ENCODE measurements at places on chromosomes 7 and 10.

GRCh38 chr10:21368728-21369425, 156.6 kb downstream of the SKIDA1 start:
- no peak for DNase-seq

DNA sequence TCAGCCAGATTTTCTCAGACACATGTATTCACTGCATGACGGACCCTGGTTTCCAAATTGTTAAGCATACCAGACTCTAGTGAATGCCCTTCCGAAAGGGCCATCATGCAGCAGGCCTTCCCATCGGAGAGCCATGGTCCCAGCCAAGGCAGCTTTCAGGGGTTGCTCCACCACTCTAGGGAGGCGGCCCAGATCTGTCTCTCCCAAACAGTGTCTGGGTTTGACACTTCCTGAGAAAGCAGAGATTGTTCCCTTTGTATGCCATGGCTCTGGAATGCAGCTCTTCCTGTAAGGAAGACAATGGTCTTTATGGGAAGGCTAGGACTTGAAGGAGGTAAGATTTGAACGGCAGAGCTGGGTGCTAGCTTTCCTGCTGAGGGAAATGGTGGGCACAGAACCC, 178.8 kb upstream of the BMPER start:
- no peak for DNase-seq

GRCh38 chr10:49359349-49360270, 36.3 kb downstream of the DRGX start:
- DNase-seq: no peak

GRCh38 chr7:141624763-141625162, 73.6 kb downstream of the AGK start:
- no peak for DNase-seq

DNA sequence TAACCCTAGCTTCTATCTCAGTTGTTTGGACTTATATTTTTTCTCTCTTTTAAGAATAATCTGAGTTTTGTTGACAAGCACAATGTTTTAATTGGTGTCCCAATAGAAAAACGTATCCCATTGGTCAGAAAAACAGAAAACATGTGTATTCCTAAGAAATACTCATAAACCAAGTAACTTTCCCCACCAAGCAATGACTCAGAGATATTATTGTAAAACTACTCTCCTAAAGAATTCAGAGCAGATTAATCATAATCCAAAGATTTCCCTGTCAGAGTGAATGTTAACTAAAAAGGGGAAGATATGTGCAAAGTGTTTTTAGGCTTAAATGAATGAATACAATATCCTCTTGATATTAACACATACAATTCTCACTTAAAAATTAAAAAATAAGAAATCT, 29.4 kb upstream of the MBL2 start:
- no peak for DNase-seq

DNA sequence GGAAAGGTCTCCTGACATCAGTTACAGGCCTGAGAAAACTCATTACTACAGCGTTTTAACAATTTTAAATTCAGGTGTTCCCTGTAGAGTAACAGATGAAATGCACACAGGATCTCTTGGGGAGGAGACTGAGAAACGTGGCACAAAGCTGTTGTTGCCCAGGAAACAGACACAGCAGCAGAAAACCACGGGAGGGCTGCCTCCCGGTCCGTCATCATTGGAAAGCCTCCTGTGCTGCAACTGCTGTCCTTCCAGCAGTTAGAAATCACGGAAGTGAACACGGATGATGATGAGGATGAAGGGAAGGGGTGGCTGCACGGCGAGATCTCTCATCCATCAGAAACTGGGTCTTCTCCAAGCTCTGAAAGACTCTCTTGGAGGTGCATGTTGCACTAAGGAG, 94.6 kb upstream of the RNF32 start:
- no peak for DNase-seq

DNA sequence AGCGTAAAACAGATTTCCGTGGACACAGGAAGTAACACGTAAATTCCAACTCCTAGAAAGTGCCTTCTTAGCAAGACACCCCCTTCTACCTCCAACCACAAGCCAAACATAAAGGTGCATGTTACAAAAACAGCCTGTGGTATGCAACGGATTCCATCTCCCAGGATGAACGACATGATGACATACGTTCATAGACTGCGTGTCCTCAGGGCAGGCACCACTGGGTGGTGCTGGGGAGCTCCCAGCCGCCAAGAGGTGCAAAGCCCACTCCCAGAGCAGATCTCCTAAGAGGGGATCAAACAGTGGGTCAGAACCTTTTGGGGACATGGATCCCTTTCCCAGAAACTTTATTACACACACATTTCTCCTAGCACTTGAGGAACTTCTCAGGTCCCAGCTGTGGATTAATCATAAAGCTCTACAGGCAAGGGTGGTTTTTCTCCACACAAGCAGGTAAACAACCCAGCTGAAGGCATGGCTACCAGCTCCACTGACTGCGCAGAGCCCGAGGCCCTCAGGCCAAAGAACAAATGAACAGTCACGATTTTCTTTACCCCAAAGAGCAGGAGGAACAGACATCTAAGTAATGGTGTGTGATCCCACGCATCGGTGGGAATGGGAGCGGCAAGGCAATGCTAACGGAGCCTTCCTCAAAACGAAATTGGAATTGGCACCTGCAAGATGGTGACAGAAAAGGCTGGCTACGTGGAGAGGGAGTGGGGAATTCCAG, 13.8 kb downstream of the PSAP start:
- no peak for DNase-seq

DNA sequence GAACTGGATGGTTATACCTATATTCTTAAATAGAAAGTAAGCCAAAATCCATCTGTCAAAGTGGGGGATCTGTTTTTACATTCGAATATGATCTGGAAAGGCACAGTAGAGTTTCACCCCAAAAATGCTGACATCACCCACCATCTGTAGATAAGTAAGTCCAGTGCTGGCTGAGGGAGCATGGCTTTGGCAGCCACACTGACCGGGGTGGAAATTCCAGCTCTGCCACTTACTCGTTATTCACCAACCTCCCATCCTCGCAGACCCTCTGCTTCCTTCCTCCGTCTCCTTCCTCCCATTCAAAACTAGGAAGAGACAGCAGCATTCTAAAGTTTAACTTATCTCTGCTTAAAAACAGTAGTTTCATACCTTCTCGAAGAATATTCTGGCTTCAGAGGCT, 84.9 kb upstream of the GATA3 start:
- no peak for DNase-seq

DNA sequence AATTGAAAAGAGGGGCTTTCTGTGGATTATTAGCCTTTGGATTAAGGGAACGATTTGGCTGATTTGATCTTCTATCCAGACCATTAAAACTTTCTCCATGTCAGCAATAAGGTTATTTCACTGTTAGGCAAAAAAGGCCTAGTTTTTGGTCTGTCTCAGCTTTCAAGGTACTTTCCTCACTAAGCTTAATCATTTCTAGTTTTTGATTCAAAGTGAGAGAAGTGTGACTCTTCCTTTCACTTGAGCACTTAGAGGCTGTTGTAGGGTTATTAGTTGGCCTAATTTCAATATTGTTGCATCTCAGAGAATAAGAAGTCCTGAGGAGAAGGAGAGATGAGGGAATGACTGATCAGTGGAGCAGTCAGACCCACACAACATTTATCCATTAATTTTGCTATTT, 596.0 kb upstream of the TPK1 start:
- no peak for DNase-seq

DNA sequence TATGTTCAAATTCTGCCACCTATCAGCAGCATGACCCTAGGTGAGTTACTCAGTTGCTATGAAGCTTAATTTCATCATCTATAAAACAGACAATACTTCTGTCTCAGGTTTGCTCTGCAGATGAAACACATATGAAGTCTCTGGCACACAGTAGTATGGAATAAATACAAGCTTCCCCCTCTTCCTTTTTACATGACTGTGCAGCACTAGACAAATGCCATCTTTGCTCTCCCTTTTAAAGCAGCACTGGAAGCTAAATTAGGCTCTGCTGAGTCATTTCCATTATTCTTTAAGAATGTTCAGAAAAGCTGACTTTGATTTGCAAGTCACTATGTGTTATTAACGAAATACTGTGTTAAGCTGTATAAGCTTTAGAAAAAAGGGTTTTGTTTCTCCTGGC, 40.7 kb upstream of the ANAPC16 start:
- no peak for DNase-seq

DNA sequence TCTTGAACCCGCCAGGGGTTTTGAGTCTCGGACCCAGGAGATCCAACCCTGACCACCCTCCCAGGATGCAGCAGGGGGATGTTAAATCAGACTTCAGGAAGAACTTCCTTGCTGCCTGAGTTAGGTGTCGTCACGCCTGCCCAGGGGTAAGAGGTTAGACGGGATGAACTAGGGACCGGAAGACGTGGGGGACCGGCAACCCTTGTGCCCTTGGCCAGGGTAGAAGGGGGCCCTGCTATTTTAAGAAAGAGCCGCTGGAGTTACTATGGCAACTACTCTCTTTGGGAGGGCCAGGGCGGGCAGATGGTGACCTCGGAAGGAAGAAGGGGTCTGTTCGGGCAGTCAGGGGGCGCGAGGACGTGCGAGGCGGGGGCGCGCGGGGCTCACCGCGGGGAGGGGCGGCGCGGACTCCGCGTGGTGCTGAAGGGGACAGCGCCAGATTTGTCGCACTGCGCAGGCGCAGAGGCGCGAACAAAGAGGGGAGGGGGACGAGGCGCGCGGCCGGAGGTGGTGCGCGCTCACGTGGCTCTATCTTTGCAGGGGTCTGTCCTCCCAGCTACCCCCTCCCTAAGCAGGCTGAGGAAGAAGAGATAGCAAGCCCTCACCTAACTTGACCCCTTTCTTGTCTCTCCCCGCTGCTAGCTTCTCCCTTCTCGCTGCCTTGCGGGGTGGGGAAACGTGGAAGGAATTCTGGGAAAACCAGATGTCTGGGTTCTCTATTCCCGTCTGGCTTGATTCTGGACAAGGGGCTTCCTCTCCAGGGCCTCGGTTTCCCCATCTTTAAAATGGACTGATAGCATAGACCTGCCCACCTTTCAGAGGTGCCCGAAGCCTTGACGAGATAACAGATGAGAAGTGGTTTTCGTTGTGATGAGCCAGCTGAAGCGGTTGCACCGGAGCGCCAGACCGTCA, 940 bp upstream of the PSD start:
- peak; percentile 59 for DNase-seq

GRCh38 chr7:100407285-100408180, 21.0 kb downstream of the ZCWPW1 start:
- DNase-seq: no peak

DNA sequence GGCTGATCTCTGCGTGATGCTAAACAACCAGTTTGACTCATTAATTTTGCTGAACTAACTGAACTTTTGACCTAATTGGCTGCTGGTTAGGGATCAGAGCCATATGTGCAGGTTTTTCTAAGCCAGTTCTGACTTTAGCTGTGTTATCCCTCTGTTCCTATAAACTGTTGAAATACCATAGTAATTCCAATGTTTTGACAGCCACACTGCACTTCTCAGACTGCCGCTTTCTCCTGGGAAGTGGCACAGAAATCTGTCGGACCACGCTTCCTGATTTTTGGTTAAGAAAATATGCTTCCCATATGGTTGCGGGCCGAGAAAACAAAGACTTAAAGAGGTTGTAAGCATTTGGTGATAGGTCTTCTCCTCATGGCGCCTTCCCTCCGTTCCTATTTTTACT, 42.3 kb downstream of the TBXAS1 start:
- DNase-seq: no peak

DNA sequence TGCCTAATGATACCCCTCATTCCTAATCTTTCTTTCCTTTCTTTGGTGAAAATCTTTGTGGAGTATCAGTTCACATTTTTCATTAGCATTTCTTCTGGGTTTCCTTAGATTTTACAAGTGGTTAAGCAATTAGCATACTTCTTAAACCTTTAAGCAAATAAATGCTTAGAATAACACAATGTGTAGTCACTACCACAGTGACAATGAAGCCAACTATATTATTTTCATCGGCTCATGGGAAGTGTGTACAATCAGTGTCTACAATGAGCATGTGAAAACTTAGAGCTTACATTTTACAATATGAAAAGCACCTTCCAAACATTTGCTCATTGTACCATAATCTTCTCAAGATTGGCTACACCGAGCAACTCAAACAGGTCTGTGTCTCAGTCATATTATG, 176.2 kb upstream of the PLXNA4 start:
- no peak for DNase-seq

DNA sequence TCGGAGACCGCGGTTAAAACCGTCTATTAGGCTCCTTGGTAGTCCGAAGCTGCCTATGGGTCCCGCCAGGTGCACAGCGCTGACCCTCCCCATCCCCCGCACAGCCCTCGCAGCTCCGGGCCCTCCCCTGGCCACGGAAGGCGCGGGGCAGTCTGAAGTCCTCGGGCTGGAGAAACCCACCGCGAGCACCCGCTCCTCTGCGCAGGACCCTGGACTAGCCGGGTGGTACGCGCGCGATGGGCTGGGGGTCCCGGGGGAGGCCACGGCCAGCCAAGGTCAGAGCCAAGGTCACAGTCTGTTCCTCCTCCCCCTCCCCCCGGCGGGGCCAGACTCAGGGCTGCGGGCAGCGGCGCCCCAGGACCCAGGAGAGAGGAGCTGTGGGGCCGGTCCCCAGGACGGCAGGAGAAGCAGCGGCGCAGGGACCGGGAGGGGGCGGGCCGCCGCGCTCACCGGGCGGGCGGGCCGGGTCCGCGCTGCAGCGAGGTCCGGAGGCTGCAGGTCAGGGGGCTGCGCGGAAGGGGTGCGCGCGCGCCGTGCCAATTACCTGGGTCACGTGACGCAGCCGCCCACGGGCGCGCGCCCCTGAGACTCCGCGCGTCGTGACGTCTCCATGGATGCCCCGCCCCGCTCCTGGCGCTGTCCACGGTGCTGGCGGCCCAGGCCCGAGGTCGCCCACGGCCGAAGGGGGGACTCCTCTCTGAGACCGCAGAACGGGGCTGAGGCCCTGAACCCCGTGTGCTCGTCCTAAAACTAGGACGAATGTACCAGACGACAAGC, at the start of gene OGDHL:
TSS of gene OGDHL (minus strand) at position 535 of the 777 bp plus-strand sequence. CDS start 3,731 bp downstream, outside the sequence.
- DNase-seq: peak; percentile 20

- DNase-seq: no peak
These were observed 217.6 kb upstream of the TMEM229A start for GRCh38 chr7:124250297-124251034.

- DNase-seq: peak; percentile 68
These were observed 113.4 kb downstream of the PTPN20 start for GRCh38 chr10:47024399-47025252.

- DNase-seq: no peak
These were observed 1.5 kb downstream of the SCART1 start for GRCh38 chr10:133455196-133455595.

- DNase-seq: no peak
These were observed 204.7 kb downstream of the ADRA2A start for GRCh38 chr10:111281516-111281915.

- no peak for DNase-seq
These were observed 23.0 kb upstream of the ITPRID1 start for GRCh38 chr7:31490796-31491314.

DNA sequence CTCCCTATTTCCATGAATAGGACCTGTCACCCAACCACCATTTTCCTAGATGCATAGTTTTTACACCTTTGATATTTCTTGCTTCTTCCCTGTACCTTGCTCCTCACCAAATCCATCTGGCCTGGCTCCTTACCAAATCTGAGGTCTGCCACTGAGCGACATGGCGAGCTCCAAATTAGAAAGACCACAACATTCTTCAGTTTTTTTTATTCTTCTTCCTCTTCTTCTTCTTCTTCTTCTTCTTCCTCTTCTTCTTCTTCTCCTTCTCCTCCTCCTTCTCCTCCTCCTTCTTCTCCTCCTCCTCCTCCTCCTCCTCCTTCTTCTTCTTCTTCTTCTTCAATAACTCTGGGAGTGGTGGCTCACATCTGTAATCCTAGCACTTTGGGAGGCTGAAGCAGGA, 7.1 kb downstream of the CPED1 start:
- DNase-seq: no peak
